ENCODE measurements at places on chromosomes 2 and 18. TPM values are rescaled to one million over a fixed set of nuclear protein-coding genes. Genes with fewer than 3 reads are reported as not detected.

GRCh38 chr18:22250591-22250996 is 81.2 kb downstream of the GATA6 start:
- DNase-seq = peak; percentile 78

GRCh38 chr2:81403508-81403907 is 1099.0 kb upstream of the LRRTM1 start:
- no peak for DNase-seq

DNA sequence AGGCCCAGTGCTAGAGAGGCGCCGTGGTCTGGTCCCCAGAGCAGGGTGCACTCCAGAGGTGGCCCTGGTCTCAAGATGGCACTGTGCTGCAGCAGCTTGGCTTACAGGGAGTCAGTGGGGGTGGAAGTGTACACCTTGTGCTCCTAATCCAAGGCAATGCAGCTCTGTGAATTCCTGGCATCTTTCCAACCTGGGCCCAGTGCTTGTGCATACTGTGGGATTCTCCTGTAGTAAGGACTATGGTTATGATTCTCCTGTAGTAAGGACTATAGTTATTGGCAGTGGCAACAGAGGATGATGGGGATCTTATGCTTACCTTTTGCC is 616.7 kb upstream of the REG3G start:
- DNase-seq = no peak

- DNase-seq = no peak
These were observed 1689.1 kb upstream of the TMEFF2 start for GRCh38 chr2:193883820-193884219.

UPP2 gene
- total RNA-seq = not detected

MC4R gene
- total RNA-seq = under 0.01 TPM

CPS1 gene
- total RNA-seq = 12.6 TPM

GRCh38 chr2:176002688-176003210 is 682 bp upstream of the LNPK start:
- peak; percentile 55 for DNase-seq

DNA sequence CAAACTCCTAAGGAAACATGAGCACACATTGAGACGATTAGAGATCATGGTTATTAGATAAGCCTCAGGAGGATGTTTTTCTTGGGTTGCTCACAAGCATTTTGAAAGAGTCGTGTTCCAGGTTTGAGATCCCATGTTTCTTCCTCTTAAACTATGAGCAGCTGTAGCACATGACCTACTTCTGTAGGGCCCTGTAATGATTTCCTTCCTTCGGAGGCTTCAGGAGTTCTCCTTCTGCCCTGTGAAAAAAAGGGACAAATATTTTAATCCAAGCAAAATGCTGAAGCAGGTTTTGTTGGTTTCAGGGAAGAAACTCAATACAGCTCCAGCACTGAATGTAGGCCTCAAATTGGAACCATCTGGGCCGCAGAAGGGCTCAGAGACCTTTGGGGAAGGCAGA is 82.6 kb downstream of the POU3F3 start:
- no peak for DNase-seq

DNA sequence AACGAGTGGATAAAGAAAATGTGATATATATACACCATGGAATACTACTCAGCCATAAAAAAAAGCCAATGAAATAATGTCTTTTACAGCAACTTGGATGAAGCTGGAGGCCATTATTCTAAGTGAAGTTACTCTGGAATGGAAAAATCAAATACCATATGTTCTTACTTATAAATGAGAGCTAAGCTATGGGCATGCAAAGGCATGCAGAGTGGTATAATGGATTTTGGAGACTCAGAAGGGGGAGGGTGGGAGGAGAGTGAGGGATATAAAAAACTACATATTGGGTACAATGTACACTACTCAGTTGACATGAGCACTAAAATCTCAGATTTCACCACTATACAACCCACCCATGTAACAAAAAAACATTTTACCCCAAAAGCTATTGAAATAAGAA is 1.7 kb upstream of the MSGN1 start:
- peak; percentile 73 for DNase-seq

- DNase-seq = peak; percentile 99
These were observed 42.1 kb upstream of the TAF1B start for GRCh38 chr2:9800975-9801726.

CD8B gene
- not detected for total RNA-seq

RESP18 gene
- not detected for total RNA-seq

CXCR4 gene
- under 0.01 TPM for total RNA-seq

EVA1A gene
- total RNA-seq = 4.6 TPM

GRCh38 chr2:219662566-219662965 is 35.1 kb downstream of the SLC4A3 start:
- DNase-seq = no peak

All from bronchial epithelial cell (primary cell).